Osteoblast (primary cell): ENCODE measurements at places on chromosomes 16 and 17.

GRCh38 chr16:25258861-25259179 is 1.2 kb upstream of the ZKSCAN2 start:
- H3K4me3 ChIP-seq = peak overlapping the region; percentile 92
- peaks cover 23% of the 10 kb centered on the region for H3K4me1 ChIP-seq
- DNase-seq = no peak
- H3K27me3 ChIP-seq = no peaks in the 10 kb centered on the region
- H3K36me3 ChIP-seq = peaks cover 10% of the 10 kb centered on the region

GRCh38 chr16:87140211-87141200 is 176.7 kb downstream of the C16orf95 start:
- H3K4me3 ChIP-seq = no peak overlapping the region
- no peak for DNase-seq
- H3K27me3 ChIP-seq = peaks cover 2% of the 10 kb centered on the region
- H3K27ac ChIP-seq = no peak overlapping the region
- peaks cover 8% of the 10 kb centered on the region for H3K4me1 ChIP-seq

DNA sequence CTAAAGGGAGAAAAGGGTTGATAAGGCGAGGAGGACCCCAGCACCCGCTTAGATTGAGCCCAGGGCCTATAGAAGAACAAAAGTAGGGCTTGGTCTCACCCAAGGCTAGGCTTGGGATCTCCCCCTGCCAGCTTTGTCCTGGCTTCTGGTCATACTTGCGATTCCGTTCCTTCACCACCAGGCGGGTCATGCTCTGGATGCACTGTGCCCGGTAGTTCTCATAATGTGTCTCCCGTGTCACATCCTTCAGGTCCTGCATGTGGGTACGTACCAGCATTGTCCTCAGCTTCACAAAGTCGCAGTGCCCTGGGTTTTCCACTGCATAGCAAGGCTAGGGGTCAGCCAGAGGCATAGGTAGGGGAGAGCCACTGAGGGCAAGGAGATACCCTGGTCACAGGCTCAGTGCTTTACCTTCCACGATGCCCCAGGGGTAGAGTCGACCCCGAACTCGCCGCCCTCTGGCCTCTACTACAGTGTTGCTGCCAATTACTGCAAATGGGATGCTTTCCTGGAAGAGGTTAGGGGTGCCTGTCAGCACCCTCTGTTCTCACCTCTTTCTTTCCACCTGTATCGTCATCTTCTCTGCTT is 6.5 kb upstream of the MTMR4 start:
- H3K27me3 ChIP-seq = no peaks in the 10 kb centered on the region
- H3K4me3 ChIP-seq = no peak overlapping the region
- DNase-seq = peak; percentile 81
- no peak overlapping the region for H3K27ac ChIP-seq

- peaks cover 83% of the 10 kb centered on the region for H3K27me3 ChIP-seq
- no peaks in the 10 kb centered on the region for H3K36me3 ChIP-seq
- no peak for DNase-seq
- H3K4me3 ChIP-seq = no peak overlapping the region
- H3K4me1 ChIP-seq = no peaks in the 10 kb centered on the region
Measured at GRCh38 chr17:48254896-48255295, 147.3 kb downstream of the SNX11 start.

- no peaks in the 10 kb centered on the region for H3K36me3 ChIP-seq
- H3K27ac ChIP-seq = no peak overlapping the region
- no peaks in the 10 kb centered on the region for H3K4me1 ChIP-seq
- DNase-seq = no peak
- no peak overlapping the region for H3K4me3 ChIP-seq
Measured at GRCh38 chr17:45919136-45919535, 24.8 kb downstream of the MAPT start.
